ENCODE measurements at places on chromosomes 5 and 9.

- DNase-seq: no peak
These were observed 311.5 kb downstream of the COX7C start for GRCh38 chr5:86929123-86929766.

DNA sequence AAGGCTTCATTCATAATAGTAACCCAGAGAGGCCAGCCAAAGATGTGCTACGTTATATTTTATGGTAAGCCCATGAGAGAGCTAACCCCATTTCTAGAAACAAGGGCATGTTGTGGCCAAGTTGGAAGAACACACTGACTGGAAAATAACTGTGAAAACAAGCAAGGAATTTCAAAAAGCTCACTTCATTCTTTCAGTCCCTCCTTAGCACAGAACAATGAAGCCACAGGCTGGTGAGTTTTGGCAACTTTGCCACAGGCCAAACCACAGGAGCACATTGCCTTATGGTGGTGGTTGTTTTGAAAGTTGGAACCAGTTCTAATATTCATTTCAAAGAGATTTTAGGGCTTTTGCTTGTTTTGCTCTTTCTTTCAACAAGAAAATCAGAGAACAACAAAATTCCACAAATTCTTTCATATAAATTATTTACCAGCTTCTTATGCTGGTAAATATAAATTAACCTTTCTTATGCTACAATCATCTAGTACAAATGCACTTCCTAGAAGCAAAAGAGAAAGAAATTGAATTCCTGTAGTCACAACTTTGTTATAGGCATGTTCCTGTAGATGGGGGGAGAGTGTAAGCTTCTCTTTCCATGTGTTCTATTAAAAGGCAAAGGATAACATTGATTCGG is 225.4 kb upstream of the RFX3 start:
- DNase-seq: no peak

DNA sequence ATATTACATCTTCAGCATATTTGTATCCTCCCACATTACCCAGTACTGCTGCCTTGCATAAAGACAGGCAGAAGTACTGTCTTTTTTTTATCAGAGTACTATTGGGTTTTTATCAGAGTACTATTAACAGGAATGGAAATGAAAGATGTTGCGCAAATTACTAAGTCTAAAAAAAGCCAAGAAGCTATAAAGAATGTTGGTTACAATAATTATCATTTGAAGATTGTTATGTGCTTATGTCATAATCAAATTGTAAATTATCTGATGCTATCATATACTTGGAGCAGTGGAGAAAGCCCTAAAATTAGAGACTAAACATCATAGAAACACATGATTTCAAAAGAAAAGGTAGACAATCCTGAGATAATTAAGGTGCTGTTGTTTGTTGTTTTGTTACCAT is 188.8 kb downstream of the CCDC192 start:
- no peak for DNase-seq

- DNase-seq: no peak
These were observed 102.4 kb downstream of the PSD2 start for GRCh38 chr5:139897982-139898381.

DNA sequence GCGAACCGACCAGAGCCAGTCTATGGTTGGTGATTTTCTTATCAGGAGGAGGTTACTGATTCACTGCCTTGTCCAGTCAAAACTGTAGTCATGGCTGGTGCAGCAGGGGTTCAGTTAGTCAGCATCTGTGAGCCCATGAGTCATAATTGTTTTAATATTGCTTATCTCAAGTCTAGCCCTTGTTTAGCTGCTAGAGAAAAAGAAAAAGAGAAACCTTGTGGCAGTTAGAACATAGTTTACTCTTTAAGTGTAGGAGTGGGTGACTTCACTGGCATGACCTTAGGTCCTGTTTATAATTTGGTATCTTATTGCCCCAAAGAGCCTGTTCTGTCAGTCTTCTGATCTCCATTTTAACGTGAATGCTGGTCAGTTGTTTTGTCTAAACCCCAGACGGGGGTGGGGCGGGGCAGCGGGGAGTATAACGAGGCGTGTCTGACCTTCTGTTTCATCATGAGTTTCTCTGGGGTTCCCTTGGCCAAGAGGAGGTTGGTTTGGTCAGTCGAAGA is 76.9 kb upstream of the NFIL3 start:
- DNase-seq: no peak
